MV-4-11 (cell line): ENCODE measurements at places on chromosomes 11 and 22.

- peak; percentile 17 for DNase-seq
Measured at GRCh38 chr11:19938169-19938856, 222.0 kb downstream of the DBX1 start.

- peak; percentile 75 for DNase-seq
Measured at GRCh38 chr11:57800444-57801182, 39.0 kb downstream of the CTNND1 start.

GRCh38 chr11:108886005-108886659 is 221.3 kb downstream of the DDX10 start:
- DNase-seq = no peak

DNA sequence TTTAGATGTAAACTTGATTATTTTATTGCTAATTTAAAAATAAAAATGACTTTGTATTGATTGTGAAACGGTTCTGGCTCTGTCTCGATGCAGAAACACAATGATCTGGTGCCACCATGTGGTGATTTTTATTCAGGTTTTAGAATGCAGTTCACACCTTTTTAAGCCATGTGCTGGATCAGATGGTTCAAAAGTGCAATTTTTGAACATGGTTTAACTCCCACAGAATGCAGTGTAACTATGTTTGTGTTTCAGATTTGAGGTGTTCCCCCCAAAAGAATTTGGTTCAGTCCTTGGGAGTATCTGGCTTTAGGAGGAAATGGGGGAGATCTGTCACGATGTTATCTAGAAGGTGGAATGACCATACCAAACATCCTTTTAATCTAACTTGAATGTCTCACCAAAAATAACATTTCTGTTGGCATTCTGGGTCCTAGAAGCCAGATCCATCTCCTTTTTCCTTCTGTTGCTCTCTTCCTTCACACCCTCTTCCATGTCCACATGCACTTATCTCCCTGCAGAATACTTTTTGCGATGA is 7.9 kb downstream of the MRPL16 start:
- DNase-seq = peak; percentile 61

DNA sequence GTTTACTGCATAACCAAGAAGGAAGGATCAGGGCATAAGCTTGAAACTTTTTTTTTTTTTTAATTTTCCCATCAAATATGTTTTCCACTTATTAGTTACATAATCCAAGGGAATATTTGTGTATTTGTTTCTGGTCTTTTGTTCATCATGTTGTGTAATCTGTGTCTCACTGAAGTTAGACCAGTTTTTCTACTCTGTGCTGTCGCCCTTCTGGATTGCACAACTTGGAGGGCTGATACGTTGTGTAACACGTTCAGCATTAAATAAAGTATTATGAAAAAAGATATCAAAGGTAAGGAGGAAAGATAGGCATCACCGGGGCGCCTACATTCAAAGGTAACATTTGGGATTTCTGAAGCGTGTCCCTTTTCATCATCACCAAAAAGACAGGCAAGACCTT is 3.3 kb upstream of the E2F8 start:
- peak; percentile 74 for DNase-seq

DNA sequence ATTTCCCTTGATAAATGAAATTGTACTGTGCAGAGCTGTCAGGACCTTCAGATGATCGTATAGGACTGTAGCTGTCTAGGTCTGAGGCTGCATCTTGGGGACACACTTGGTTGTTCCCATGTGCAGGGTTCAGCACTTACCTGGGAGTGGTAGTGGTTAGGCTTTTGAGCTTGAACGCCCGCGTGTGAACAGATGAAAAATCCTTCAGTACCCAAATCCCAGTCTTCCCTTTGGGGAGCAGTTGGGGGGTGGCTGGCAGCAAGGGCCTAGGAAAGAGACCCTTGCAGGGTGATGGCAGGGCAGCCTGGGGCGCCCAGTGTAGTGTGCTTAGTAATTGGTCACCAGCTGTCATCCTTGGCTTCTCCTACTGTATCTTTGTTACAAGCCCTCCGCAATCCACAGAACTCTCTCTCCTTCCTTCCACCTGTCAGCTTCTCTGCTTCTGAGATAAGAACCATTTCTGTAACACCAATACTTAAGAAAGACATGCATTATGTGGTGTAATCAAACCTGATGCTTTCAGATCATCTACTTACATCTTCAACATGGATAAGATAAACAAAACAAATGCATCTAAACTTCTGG is 64.6 kb downstream of the MORC2 start:
- no peak for DNase-seq

DNA sequence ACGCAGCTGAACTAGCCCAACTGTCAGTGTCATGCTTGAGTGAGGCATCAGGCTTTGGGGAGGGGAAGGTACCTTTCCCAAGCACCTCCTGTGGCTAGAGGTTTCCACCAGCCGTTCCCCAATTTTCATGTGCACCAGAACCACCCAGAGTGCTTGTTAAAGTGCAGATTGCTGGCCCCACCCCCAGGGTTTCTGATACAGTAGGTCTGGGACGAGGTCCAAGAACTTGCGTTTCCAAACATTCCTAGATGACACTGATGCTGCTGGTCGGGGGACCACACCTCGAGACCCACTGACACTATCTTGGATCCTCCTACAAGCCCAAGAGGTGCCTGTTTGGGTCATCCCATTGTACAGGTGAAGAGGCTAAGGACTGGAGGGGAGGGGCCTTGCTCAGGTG is 59.8 kb downstream of the PDE2A start:
- DNase-seq = no peak

GRCh38 chr11:79139900-79140299 is 300.9 kb downstream of the TENM4 start:
- DNase-seq = no peak

- no peak for DNase-seq
Measured at GRCh38 chr22:42340829-42341383, 70.5 kb upstream of the TCF20 start.

DNA sequence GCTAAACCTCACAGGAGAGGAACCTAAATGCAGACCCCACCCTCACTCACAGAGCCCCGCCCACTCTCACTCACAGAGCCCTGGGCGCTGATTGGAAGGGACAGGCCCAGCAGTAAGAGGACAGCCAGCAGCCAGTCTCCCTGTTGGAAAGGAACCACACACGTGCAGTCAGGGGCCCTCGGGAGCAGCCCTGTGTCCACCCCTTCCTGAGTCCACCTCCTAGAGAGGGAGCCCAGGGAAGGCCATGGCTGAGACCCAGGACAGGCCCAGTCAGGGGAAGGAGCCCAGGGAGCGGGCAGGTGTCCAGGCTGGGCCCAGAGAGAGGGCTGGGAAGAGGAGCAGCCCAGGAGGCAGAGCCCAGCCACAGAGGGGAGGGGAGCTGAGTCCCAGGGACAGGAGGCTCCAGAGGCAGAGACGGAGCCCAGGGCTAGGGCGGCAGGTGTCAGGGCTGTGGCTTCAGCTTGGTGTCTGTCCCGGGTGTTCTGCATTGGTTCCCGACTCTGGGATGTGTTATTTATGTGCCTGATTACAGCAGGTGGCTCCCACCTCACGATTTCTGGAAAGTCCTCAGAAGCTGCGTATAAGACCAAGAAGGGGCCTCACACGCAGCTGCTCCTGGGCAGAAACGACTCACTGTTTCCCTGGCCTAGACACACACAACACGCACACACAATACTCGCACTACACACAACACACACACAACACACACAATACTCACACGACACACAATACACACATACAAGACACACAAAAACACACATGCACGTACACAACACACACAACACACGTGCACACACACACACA is 9.0 kb upstream of the APOBEC3H start:
- DNase-seq = no peak

GRCh38 chr11:113265362-113265761 is 49.0 kb upstream of the TTC12 start:
- no peak for DNase-seq

GRCh38 chr11:70141486-70142220 is 61.4 kb upstream of the FADD start:
- no peak for DNase-seq

GRCh38 chr22:32905400-32905799 is 103.9 kb downstream of the TIMP3 start:
- no peak for DNase-seq

DNA sequence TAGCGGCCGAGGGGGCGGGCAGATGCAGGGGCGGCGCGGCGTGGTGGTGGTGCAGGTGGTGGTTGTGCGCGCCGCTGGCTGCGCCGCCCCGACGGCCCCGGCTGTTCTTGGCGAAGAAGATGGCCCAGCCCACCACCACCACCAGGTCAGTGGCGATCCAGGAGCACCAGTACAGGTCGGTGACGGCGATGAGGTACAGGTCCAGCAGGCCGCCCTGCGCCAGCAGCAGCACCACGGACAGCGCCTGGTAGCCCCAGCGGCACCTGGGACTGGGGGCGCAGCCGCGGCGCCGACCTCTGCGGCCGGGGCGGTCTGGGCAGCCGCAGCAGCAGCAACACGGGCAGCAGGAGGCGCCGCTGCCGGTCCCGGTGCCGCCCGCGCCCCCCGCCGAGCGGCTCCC is 879 bp downstream of the TMEM121B start:
- DNase-seq = no peak

DNA sequence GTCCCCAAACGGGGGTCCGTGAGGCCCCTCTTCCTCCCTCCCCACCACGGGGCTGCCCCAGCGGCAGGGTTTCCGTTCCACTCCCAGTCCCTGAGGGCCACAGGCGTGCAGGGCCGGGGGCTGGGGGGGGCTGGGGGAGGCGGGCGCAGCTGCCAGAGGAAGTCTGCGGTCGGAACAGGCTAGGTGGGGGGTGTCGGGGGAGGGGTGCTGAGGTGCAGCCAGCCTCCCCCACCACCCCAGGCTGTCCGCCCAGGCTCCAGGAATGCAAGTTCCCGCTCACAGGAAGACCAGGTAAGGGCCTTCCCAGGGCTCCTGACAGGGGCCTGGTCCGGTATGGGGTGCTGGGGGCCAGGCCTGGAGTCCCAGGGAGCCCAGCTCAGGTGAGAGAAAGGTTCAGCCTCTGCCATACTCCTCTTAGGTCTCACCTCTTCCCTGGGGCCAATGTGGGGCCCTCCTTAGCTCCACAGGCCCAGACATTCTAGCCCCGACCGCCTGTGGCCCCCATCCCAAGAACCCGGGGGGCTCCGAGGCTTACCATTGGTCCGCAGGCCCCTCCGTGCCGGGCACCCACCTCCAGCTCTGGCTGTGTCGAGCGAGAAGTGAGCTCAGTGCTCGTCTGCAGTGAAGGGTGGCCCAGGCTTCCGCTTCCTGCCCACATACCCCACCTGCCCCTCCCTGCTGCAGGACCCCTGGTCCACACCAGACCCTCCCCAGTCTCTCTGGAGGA is at the start of gene PTPRCAP:
PTPRCAP (minus strand) TSS at position 601 of the 727 bp plus-strand sequence; CDS start at position 538, 63 bp downstream.
- DNase-seq = no peak

DNA sequence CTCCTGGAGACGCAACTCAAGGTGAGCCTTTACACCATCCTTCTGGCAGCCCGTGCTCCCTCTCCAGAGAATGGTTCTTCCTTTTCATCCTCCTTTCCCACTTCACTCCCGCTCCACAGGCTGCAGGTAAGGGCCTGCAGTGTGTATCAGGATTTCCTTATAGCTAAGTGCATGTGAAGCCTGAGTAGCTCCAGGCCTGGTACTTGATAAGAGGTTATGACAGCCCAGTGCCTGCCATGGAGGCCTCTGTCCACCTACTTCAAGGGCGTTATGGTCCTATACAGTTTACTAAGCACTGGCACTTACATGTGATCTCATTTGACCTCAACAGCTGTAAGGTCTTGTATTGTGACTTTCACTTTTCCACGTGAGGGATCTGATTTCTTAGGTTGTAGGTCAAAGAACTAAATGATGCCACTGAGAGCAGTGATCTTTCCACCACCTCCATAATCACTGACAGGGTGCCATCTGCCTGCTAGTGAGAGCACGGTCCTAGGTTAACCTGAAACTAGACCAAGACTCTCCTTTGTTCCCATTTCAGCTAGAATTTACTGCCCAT is 18.1 kb downstream of the SSH3 start:
- DNase-seq = no peak

GRCh38 chr11:30128269-30128932 is 102.4 kb upstream of the FSHB start:
- no peak for DNase-seq

DNA sequence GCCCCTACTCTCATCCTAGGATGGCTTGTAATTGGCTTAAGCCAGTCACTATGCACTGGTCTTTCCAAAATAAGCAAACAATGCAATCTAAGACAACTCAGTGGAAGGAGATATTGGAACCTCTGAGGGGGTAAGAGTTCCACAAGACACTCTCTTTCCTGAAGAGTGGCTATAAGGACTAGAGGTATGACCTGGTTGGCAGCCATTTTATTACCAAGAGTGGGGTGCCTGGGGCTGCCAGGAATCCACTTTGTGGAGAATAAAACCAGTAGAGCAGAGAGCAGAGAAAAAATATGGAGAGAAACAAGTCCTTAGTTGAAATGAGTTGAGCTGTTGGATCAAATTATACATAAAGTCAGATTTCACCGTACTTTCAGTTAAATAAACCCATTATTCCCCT is 38.8 kb upstream of the CAPRIN1 start:
- DNase-seq = no peak

DNA sequence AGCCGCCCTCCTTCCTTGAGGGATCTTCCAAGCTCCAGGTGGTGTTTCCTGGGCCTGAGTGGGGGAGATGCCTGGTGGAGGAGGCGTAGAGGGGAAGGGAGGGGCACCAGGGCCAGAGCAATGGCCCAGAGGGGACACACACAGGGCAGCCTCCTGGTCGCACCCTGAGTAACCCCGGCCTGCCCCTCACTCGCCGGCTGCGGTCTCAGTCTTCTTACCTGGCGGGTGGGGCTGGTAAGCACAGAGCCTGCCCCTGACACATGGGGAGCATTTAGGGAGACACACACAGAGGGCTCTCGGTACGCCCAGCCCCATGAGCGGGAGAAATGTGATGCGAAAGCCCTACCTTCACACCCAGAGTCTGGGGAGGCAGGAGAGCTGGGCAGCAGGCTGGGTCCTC is 23.9 kb downstream of the IGF2 start:
- DNase-seq = no peak

DNA sequence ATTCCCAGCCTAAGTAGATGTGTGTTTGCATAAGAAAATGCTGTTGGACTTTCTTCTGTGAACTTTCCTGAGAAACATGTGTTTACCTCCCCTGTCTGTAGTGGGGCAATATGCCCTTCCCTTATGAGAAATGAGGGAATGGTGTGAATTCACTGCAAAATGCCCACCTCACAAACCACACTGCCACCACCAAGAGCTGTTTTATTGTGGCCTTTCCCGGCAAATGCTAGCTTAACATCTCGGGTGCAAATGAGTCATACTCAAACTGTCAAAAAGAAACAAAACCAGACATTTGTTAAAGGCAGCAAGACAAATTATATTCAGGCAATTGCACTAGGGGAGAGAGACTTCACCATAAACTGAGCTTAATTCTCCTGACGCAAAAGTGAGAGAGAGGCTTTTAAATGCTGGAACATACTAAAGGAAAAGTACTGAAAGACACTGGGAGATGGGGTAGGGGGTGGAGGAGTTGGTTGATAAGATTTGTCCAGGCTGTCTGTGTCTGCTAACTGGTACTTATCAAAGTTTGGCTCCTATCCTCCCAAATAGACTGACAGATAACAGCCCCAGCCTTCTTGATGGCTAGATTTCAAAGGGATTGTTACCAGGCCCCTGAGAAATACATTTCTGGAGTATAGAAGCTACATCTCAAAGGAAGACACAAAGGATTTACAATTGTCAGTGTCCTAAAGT is 70.9 kb upstream of the OR5AK2 start:
- no peak for DNase-seq
